ENCODE measurements at places on chromosomes 6 and 20. TPM values are rescaled to one million over a fixed set of nuclear protein-coding genes. Genes with fewer than 3 reads are reported as not detected.
A peak's percentile ranks its signal among the peaks of the same experiment; 100 is the strongest.

The KHDRBS2 gene
- not detected for polyA plus RNA-seq

The PAK5 gene
- 0.04 TPM for polyA plus RNA-seq

The DEFB125 gene
- not detected for polyA plus RNA-seq

The TAB2 gene
- 10.5 TPM for polyA plus RNA-seq

The BPIFA1 gene
- polyA plus RNA-seq, result not detected

The SMPDL3A gene
- 61.4 TPM for polyA plus RNA-seq

DNA sequence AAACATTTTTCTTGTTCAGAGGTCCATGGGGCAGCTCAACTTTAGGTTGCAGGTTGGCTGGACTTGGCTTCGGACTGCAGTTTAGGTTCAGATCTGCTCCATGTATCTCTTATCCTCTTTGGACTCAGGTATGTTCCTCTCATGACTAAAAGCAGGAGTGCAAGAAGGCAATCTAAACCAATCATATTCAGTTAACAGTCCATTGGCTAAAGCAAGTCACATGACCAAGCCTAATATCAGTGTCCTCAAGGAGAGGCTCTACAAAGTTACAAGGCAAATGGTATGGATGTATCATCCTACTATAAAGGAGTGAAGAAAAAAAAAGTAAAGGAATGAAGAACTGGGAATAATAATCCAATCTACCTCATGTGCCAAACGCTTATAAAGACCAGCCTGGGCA, 2.5 kb upstream of the ACTR5 start:
- DNase-seq, result no peak

GRCh38 chr20:62200491-62201172, 17.8 kb downstream of the MTG2 start:
- DNase-seq, result no peak

GRCh38 chr6:85240787-85241385, 209.0 kb upstream of the NT5E start:
- no peak for DNase-seq

GRCh38 chr20:48541581-48542071, 286.2 kb downstream of the PREX1 start:
- DNase-seq, result no peak

- DNase-seq, result no peak
Observed at GRCh38 chr6:16252686-16253299, 14.4 kb downstream of the GMPR start.

GRCh38 chr6:67591910-67592309, 1043.2 kb upstream of the ADGRB3 start:
- DNase-seq, result no peak

DNA sequence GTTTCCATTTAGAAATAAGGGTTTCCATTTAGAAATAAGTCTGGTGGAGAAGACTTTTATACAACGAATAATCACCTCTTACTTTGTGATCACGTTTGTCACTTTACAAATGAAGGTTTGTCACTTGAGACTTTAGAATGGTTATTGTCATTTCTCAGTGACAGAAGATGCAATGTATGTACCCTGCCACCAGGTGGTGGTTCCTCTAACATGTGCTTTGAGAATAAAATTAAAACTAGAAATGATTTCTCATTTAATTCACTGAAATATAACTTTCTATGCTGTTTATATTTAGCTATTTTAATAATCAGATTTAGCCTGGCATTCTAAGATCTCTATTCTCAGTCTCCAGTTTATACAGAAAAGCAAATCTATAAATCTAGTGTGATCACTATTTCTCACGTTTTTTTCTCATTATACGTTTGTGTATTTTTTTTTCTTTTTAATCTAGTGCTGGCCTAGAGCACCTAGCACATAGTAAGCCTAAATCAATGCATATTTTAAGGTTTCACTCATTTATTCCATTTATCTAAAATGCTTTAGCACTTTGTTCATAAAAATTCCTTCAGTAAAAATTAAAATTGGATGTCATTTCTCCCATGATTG, 57.4 kb upstream of the TFAP2D start:
- DNase-seq, result no peak

- DNase-seq, result no peak
Observed at GRCh38 chr6:100202417-100203194, 208.6 kb upstream of the MCHR2 start.

GRCh38 chr20:47396762-47397476, 40.4 kb upstream of the ZMYND8 start:
- DNase-seq, result no peak

DNA sequence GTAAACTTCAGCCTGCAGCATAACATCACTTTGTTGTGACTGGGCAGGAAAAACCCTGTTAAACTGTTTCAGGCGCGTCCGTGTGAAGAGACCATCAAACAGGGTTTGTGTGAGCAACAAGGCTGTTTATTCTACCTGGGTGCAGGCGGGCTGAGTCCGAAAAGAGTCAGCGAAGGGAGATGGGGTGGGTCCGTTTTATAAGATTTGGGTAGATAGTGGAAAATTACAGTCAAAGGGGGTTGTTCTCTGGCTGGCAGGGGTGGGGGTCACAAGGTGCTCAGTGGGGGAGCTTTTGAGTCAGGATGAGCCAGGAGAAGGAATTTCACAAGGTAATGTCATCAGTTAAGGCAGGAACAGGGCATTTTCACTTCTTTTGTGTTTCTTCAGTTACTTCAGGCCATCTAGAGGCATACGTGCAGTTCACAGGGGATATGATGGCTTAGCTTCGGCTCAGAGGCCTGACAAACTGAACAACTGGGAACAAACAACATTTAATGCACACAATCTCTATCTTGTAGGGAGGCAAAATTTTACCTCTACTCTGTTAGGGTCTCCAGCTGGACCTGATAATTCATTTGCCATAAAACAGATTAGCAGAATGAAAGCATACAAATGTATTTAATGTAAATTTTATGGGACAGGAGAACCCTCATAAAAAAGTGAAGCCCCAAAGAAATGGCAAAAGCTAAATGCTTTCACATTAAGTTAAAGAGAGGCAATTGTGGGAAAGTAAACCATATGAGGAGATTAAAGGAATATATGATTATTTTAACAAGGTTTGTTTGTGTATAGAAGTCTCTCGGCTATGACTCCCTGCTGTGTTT, 58.3 kb upstream of the HFE start:
- peak; percentile 40 for DNase-seq

Measured in liver (tissue), 10 donors.